Activated CD4-positive, alpha-beta T cell treated with anti-CD3 and anti-CD28 coated beads, Interleukin-2, amount 50 U/mL, for 48 hours (primary cell): ENCODE measurements at places on chromosomes 3 and 15.

DNA sequence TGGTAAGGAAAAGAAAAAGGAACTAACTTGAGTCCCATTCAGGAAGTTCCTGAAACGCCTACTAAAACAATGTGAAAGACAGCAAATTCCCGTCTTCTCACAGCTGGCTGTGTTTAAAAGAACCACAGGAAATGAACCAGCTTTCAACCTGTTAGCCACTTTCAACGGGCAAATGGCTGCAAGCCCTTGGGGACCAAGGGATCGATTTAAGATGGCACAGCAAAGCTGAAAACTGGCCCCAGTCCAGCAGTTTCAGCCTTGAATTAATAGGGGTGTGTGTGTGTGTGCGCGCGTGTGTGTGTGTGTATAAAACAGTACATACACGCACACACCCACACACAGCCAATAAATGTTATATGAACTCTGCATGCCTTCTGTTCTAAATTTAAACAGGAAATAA lies 168.7 kb upstream of the TMCO5A start:
- no peak for DNase-seq

DNA sequence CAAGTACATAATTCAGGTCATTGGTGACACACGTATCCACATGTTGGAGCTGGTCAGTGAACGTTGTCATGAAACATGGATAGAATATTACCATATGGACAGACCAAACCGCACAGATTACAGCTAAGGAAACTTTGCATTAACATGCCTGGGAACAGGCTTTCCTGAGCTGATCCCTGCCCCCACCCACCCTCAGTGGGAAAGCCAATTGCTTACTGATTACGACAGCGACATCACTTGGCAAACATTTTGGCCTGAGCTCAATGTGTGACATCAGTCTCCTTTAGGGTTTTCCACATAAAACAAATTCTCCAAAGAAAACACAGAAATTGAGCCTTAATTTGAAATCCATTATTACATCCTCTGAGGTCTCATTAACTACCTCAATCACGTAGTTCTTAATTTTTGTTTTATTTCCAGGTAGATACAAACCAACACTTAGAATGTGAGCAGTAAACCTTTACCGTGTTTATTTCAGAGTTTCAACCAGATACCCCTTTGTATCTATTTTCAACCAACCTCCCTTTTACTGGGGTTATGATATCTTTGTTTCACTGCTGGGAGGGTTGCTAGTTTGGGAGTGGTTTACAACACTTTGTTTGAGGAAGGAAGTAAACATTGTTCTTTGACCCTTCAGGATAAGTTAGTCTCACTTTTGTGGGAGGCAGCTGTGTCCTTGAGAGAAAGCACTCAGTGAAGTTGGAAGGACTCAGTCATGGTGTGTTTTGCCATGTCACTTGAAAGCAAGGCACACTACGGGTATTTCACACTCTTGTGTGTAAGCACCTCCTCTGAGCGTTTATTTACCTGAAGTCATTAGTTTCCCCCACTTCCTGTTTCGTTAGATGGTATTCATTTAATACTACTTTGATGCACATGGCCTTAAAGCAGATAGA lies 103.1 kb downstream of the CMSS1 start:
- no peak for DNase-seq

GRCh38 chr15:80578871-80579270 lies 116.2 kb upstream of the ABHD17C start:
- DNase-seq = no peak

GRCh38 chr3:71753701-71754609 lies at the start of gene GPR27:
TSS of gene GPR27 (plus strand) at chr3:71753855. CDS start at chr3:71754050, 195 bp downstream.
- peak; percentile 22 for DNase-seq

DNA sequence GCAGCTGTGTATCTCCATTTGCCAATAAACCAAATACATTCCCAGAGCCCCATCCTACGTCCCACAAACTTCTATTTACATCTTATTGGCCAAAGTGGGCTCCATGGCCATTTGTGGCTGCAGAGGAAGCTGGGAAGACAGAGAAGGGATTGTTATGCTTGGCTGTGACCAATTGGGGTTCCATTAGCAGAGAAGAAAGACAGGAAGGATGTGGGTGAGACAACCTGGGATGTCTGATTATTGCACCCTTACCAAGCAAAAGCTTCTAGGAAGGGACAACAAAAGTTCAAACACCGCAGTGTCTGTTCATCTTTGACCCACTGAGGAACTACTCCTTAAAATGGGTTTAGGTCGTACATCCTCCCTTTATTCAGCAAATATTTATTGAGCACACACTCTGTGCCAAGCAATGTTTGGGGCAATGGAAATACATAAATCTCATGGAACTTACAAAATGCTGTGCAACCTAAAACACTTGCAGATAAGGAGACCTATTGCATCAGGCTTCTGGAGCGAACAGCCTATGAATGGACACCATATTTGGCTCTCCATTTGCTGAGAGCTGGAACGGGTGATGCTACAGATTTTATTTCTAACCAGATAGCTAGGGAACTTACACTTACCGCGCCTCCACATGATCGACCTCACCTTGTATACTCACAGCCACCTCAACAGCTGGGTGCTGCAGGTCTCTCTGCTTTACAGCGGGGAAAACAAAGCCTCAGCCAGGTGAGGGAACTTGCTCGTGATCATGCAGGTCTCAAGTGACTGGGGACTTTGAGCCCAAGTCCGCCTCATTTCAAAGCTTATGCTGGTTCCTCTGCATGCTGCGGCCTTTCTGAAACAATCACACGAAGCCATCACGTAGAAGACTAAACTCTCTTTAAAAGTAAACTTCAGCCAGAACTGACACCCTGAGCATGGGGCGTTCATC lies 21.4 kb upstream of the NR2E3 start:
- DNase-seq = no peak
